Right atrium auricular region (tissue), 2 donors: ENCODE measurements at places on chromosomes 2 and 18. TPM values are rescaled to one million over a fixed set of nuclear protein-coding genes. Genes with fewer than 3 reads are reported as not detected.

TUBB8B gene
- total RNA-seq: not detected

DNA sequence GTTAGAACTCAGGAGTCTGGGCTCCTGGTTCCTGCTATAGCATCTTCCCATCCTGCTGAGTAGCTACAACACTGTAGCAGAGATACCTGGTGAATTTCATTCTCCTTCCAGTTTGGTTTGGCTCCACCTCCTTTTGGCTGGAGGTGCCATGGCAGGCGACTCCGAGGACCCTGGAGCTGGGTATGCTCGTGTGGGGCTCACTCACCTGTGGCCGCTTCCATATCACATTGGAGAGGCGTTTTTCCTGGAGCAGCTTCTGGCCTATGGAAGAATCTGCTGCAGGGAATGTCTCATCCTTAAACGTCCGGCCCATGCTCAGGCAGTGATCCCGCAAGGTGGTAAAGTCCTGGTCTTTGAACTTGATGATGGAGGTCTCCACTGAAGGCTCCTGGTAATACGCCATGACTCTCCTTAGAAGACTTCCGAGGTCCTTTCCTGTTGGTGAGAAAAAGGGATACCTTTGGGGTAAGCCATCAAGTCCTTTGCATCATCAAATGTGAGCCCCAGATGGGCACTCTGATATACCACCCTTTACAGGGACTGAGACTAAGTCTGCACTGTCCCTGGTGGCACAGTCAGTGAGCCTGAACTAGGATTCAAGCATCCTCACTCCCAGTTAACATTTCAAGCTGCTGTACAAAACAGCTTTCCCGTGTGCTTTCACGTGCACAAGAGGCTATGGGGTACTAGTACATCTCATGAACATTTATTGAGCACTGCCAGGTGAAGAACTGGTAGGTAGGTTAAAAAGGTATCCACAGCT, 20.1 kb downstream of the CAPN13 start:
- H3K27ac ChIP-seq: no peak overlapping the region
- no peaks in the 10 kb centered on the region for H3K27me3 ChIP-seq
- peak; percentile 11 for DNase-seq
- no peaks in the 10 kb centered on the region for H3K36me3 ChIP-seq
- H3K4me1 ChIP-seq: no peaks in the 10 kb centered on the region

DNA sequence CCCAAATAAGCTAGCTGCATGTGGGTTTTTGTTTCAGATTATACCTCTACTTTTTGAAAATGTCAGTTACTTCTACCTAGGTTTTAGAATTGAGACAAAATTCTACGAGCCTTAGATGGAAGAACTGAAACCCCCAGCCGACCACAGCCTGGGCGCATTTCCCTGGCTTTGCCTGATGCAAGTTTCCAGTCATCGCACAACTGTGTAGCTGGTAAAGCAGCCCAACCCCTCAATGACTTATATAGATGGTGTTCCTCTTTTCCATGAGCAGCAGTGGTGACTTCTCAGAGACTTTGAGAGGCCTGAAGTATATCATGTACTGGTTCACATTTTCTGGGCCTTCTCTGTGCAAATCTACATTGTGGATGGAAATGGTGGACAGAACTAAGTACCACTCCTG, 515.4 kb upstream of the RAB6C start:
- no peak overlapping the region for H3K27ac ChIP-seq
- H3K4me1 ChIP-seq: no peaks in the 10 kb centered on the region
- DNase-seq: no peak
- no peaks in the 10 kb centered on the region for H3K27me3 ChIP-seq
- H3K36me3 ChIP-seq: no peaks in the 10 kb centered on the region
- no peak overlapping the region for H3K4me3 ChIP-seq

- no peaks in the 10 kb centered on the region for H3K36me3 ChIP-seq
- H3K4me1 ChIP-seq: peaks cover 26% of the 10 kb centered on the region
- DNase-seq: no peak
- no peaks in the 10 kb centered on the region for H3K27me3 ChIP-seq
- H3K4me3 ChIP-seq: peak overlapping the region; percentile 31
- H3K27ac ChIP-seq: peak overlapping the region; percentile 0
Observed at GRCh38 chr18:22710673-22711191, 222.4 kb upstream of the RBBP8 start.

GRCh38 chr2:9641641-9642040, 10.8 kb upstream of the YWHAQ start:
- no peaks in the 10 kb centered on the region for H3K4me1 ChIP-seq
- no peak for DNase-seq
- H3K27me3 ChIP-seq: no peaks in the 10 kb centered on the region
- H3K4me3 ChIP-seq: no peak overlapping the region

DNA sequence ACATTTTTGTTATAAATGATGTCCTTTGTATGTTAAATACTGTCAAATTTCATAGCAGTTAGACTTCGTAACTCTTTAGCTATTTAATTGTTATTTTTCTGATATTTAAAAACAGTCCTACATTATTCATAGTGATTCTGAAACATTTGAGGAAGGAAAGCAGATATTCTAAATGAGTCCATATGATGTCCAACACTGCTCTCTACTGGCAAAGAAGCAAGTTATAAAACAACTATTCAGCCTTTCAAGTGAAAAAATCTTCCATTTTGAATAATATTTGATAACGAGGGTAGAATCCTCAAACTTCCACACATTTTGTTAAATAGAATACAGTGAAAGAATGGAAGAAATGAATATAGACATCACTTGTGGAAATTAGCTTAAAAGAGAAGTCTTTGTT, 220.8 kb downstream of the GULP1 start:
- no peak for DNase-seq
- no peaks in the 10 kb centered on the region for H3K36me3 ChIP-seq
- no peak overlapping the region for H3K4me3 ChIP-seq
- no peaks in the 10 kb centered on the region for H3K4me1 ChIP-seq
- no peak overlapping the region for H3K27ac ChIP-seq
- no peaks in the 10 kb centered on the region for H3K27me3 ChIP-seq

KANSL1L gene
- total RNA-seq: 19.4 TPM

- H3K27ac ChIP-seq: no peak overlapping the region
- H3K4me1 ChIP-seq: no peaks in the 10 kb centered on the region
- DNase-seq: no peak
- H3K27me3 ChIP-seq: no peaks in the 10 kb centered on the region
Observed at GRCh38 chr2:7116511-7116910, 199.3 kb downstream of the RNF144A start.

PLCL1 gene
- 26.8 TPM for total RNA-seq

DNA sequence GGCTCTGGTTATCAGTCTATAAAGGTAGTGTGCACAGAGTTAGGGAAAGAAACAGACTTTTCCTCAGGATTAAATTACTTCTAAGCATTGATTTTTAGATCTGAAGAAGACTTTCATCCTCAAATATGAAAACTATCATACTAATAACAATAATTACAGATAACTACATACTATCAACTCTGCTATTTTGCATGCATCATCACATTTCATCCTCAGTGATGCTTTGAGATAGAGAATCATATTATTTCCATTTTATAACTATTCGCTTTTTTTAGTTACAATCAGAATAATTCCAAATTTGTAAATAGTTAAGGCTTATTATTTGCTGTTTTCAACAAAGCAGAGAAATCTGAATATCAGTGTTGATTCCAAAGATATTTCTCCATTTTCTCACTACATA, 239.2 kb downstream of the MEIS1 start:
- no peak overlapping the region for H3K4me3 ChIP-seq
- H3K27ac ChIP-seq: no peak overlapping the region
- no peaks in the 10 kb centered on the region for H3K4me1 ChIP-seq
- no peaks in the 10 kb centered on the region for H3K27me3 ChIP-seq

GRCh38 chr2:101012706-101013181, 10.7 kb downstream of the RPL31 start:
- no peak for DNase-seq
- peaks cover 44% of the 10 kb centered on the region for H3K36me3 ChIP-seq
- H3K4me3 ChIP-seq: no peak overlapping the region
- no peaks in the 10 kb centered on the region for H3K27me3 ChIP-seq
- no peaks in the 10 kb centered on the region for H3K4me1 ChIP-seq
- no peak overlapping the region for H3K27ac ChIP-seq

FEV gene
- not detected for total RNA-seq

DNA sequence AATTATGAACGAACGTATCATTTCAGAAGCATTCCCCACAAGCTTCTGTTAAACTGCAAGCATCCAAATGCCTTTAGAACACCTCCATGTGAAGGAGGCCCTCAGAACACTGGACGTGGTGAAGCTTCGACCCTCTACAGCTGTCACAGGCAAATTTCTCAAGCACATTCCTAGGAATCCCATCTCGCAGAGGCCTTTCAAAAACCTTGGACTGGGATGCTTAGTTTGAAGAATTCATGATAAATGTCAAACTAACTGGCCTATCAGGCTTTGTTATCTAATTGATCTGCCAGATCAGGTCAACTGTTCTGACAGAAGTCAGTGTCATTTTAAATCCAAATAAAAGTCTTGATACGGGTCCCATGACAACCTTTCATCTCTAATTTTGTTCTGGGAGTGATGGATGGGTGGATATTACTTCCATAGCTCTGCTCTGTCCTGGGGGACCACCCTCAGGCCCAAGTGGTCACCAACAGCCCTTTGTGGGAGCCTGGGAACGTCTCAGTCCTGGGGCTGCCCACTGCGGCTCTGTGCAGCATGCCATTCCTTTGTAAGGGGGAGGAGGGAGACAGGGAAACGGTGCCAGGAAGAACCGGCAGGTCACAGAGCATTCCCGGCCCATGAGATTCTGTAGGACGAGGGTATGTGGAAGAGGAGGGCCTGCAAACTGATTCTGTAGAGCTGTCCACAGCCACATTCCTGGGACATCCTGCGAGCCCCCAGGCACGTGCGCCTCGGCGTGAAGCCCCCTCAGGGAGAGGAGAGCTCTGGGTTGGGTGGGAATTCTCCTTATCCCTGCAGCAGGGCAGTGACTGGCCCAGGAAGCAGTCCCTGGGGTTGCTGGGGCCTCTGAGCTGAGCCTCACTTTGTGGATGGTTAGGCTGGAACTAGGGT, 59.1 kb upstream of the PXDN start:
- H3K4me1 ChIP-seq: no peaks in the 10 kb centered on the region
- DNase-seq: no peak
- no peaks in the 10 kb centered on the region for H3K27me3 ChIP-seq
- no peak overlapping the region for H3K4me3 ChIP-seq
- no peak overlapping the region for H3K27ac ChIP-seq

- no peaks in the 10 kb centered on the region for H3K4me1 ChIP-seq
- H3K36me3 ChIP-seq: no peaks in the 10 kb centered on the region
- no peak for DNase-seq
- H3K27me3 ChIP-seq: no peaks in the 10 kb centered on the region
- no peak overlapping the region for H3K27ac ChIP-seq
Observed at GRCh38 chr2:211132046-211132445, 575.6 kb downstream of the CPS1 start.

DNA sequence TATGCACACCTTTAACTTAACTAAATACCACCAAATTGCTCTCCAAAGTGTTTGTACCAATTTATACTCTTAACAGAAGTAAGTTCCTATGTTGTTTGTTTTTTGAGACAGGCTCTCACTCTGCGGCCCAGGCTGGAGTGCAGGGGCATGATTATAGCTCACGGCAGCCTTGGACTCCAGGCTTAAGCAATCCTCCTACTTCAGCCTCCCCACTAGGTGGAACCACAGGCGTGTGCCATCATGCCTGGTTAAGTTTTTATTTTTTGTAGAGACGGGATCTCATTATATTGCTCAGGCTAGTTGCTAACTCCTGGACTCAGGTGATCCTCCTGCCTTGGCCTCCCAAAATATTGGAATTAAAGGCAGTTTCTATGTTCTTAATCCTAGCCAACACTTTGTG, 13.1 kb upstream of the NAB1 start:
- no peaks in the 10 kb centered on the region for H3K27me3 ChIP-seq
- no peak overlapping the region for H3K4me3 ChIP-seq
- peaks cover 36% of the 10 kb centered on the region for H3K4me1 ChIP-seq
- DNase-seq: no peak

MAL gene
- 8.7 TPM for total RNA-seq
